HuH-7.5 (cell line): ENCODE measurements at places on chromosomes 6 and 20.

GRCh38 chr6:97917369-97917768 lies 634.4 kb upstream of the MMS22L start:
- DNase-seq, result no peak

DNA sequence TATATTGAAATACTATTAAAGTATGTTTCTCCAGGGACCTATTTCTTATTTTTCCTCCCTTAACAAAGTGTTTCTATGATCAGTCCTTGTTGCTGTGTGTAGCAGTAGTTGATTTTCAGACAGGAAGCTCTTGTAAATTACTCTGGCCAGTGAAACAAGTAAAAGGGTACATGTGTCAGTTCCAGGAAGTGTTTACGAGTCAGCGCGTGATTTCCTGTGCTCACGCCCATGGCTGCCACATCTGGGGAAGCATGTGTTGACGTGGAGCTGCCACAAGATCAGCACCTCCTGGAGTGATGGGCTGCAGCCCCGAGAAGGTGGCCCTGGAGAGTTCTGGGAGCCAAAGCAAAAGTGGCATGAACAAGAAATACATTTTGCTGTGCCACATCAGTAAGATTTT lies 38.6 kb upstream of the GGTLC1 start:
- no peak for DNase-seq

DNA sequence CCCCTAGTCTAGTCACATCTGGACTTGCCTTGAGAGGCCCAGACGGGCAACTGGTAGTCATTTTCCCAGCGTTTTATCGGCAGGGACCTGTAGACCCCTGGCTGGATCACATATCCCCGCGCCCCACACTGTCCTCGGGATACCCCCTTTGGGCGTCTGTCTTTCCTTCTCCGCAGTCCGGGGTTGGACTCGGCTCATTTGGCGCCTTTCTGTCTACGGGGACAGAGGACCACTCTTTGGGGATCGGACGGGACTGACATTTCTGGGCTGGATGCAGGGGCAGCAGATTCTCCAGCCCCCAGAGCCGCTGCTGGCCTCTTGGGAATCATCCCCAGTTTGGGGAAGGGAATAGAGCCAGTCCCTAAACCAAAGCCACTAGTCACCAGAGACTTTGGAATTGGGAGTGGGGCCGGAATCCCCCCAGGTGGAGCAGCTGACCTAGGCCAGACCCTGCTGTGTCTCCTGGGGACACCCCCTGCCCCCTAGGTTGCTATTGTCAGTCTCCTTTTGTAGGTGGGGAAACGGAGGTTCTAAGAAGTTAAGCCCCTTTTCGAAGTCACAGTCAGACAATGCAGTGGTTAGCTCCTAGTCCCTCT lies 734 bp downstream of the FAM110A start:
- no peak for DNase-seq

GRCh38 chr6:157107915-157108651 lies 215.2 kb downstream of the TMEM242 start:
- DNase-seq, result no peak

DNA sequence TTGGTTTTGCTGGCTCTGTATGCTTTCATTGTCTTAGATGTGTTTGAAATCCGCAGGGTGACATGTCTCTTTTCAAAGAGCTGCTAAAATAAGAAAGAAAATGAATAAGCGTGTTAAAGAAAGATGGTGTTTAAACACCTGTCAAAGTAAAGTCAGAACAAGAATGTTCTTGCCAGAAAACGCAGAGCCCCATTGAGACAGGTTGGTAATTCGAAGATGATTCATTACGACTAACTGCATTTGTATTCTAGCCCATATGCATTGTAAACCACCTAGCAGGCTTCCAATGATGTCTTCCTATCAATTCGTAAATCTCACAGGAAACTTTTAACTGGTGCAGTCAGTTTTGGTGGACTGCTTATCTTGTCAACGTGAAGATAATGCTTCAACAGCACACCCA lies 16.8 kb downstream of the PHACTR2 start:
- no peak for DNase-seq

DNA sequence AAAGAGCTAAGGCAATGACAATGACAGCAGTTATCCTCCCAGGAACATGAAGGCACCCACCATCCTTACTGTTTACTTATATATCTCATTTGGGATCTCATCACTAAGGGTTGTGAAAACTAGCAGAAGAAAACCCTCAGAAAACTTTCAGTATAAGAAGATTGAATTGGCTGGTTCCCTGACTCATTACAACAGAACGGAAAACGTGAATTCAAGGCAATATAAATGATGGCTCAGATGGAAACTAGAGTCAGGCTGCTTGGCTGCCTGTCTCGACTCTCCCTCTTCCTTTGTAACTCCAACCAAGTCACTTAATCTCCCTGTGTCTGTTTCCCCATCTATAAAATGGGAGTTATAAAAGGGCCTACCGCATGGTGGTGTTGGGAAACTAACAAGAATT lies 387.1 kb upstream of the JARID2 start:
- DNase-seq, result no peak

DNA sequence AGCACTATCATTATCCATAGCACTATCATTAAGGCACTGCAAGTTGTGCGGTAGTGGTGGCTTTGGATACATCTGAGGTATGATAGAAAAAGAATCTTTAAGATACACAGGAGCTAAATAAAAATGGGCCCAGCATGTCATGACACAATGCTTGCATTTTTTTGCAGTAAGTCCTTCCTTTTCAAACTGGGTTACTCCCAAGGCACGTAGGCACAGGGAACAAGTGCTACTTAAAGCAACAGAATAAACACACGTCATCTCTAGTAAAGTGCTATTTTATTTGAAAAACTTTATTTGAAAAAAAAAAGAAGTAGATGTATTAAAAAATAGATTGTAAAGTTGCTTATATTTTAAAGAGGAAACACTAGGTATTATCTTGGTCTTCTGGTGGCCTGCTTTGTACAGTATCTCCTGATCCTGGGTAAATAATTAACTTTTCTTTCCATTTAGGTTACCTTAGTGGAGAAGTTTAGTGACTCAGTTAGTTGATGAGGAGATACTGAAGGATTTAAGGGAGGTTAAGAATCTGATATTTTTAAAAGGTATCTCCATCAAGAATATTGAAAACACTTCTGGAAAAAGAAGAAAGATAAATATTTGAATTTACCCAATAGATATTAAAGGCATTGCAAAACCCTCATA lies 129.6 kb downstream of the EDN1 start:
- DNase-seq, result no peak

DNA sequence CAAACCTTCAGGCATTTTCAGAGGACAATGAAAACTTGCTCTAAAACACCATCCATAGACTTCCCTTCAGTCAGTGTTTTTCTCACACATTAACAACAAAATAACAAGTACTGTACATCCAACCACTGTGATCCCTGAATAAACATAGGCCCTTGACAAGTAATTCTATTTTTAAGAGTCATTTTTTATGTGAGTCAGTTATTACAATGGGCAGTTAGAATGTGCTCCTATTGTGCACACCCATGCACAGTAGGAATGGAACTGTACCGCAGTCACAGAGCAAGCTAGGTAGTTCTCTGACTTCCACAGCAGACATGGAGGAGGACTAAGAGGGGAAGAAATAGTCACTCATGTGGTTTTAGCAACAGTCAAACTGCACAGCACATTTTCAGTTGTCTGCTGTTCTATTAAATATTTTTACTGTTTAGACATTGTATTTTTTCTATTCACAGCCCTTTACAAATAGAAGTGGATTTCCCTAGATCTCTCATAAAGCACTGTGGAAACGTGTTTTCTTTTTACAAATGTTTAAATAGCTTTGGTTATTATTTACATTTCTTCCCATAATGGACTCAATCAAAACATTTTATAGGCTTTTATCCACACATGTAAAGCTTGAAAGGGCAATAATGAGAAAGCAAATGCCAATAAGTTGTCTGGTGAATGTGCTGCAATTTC lies 100.4 kb downstream of the JAG1 start:
- no peak for DNase-seq

GRCh38 chr20:31927627-31928159 lies 24.2 kb downstream of the PDRG1 start:
- no peak for DNase-seq

- no peak for DNase-seq
These were observed 36.3 kb downstream of the BANF2 start for GRCh38 chr20:17735959-17736621.

GRCh38 chr6:35139924-35140638 lies 1.1 kb downstream of the TCP11 start:
- no peak for DNase-seq

DNA sequence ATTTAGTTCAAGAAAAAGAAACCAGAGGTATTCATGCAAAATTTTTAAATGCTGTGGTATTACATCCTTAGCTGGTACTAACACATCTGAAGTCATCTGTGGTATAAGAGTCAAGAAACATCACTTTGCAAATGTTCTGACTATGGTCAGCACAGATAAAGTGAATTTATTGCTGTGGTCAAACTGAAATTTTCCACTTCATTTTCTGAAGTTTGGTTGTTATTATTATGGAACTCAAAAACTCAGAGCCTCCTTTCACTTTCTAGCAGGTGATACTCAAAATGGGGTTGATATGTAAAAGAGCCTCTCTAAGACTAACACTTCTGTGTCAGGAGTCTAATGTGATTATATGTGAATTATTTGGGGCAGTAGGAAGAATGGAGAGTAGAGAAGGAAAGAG lies 257.8 kb downstream of the RNGTT start:
- no peak for DNase-seq

- DNase-seq, result no peak
These were observed 44.9 kb upstream of the SUPT3H start for GRCh38 chr6:45422503-45423110.

GRCh38 chr6:656460-657252 lies at the start of gene HUS1B:
Gene HUS1B, minus strand, starts transcription at chr6:657100. Its CDS starts 156 bp downstream, at chr6:656944.
- no peak for DNase-seq

GRCh38 chr20:57907131-57908000 lies 197.6 kb upstream of the PMEPA1 start:
- no peak for DNase-seq

DNA sequence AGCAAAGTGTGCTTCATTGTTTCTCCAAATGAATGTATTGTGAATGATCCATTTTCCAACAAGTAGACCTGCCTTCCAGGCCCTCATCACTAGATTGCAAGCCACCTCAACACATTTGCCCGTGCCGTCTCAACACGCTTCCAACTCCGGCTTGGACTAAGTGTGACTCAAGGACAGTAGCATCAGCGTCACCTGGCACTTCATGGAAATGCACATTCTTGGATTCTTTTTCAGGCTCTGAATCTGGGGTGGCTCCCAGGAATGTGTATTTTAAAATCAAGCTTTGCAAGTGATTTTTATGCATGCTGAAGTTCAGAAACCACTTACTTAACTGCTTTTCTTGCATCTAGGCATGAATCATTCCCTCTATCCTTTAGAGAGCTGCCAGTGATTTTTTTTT lies 129.6 kb upstream of the EEF1E1 start:
- no peak for DNase-seq

DNA sequence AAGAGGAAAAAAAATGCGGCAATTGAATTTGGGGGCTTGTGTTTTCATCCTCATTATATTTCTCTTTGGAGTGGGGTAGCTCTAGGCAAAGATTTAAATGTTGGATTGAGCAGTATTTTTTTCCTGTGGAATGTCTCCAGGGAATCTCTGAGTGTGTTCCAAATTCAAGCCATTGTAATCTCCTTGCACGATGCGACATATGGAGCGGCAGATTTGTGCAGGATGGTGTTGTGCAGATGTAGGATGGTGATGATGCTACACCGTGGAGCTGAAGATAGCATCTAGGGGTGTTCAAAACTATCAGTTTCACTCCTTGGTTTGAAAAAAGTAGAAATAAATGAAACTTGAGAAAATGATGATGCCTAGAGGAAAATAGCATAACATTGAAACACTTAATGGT lies 777.5 kb upstream of the EPHA7 start:
- DNase-seq, result no peak

DNA sequence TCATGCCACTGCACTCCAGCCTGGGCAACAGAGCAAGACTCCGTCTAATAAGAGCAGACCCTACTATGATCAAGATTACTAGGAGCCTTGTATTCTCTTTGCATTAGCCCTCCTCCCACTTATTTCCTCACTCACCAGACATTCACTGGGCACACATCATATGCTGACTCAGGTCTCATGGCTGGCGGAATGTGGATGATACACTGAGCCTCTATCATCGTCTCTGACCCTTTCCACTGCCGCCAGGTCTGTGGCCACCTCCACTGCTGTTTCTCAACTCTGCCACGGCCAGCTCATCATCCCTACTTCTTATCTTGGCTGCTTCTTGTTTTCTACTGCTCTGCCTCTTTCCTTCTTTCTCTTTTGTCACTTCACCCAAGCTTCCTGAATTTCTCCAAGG lies 161.0 kb downstream of the BACH2 start:
- no peak for DNase-seq

GRCh38 chr6:166765234-166765541 lies 138.1 kb upstream of the RPS6KA2 start:
- DNase-seq, result no peak

- DNase-seq, result no peak
These were observed 143.6 kb upstream of the JARID2 start for GRCh38 chr6:15102241-15102640.

DNA sequence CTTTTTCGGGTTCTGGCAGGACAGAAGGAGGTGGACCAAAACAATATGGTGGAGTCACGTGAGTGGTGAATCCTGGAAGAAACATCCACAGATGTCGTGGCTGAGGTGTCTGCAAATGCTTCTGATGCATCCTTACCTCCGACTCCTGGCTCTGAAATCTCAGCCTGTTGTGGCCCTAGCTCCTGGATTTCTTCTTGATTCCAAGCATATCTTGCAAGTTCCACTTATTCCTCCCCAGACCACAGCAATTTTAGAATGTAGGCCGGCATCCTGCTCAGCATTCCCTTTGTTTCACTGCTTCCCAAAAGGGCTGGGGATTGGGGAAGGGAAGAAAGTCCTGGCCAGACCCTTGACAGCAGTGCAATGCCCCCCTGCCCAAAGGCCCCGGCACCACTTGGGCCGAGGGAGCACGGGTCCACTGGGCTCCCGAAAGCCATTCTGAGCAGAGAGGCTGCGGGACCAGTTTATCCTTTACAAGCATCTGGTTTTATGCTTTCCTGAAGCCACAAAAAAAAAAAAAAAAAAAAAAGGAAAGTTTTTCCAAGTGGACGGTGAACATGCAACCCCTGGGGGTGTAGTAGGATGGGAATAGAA lies 200.9 kb upstream of the RNF24 start:
- DNase-seq, result no peak

DNA sequence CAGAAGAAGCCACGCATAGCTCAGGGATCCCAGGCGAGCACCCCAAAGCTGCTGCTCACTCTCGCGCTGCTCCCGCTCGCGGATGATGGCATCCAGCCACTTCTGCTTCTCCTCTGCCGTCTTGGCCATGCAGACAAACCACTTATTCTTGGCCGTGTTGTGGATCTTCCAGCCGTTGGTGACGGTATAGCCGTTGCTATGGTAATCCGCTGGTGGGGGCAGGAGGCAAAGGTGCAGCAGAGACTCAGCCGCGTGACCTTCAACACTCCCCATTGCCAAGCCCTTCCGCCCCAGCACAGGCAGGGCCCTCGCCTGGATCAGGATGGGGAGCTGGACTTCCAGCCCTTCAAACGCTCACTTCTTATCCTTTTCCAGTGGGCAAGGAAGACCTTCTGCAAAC lies 136.9 kb downstream of the PREX1 start:
- DNase-seq, result no peak

DNA sequence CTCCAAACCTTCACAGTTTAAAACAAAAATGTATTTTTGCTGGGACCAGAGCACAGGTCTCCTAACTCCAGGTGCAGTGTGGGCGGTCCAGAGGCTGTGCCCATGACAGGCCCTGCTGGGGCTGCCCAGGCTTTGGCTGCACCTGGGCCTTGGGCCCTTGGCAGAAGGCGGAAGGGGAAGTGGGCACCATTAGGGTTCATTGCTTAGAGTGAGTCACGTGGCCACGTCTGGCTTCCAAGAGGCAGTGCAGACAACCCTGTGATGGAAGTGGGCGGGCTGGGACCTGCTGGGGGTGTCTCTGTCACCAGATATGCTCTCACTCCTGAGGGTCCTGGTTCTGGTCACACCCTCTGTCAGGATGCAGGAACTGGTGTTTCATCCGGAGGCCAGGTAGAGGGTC lies 302.2 kb downstream of the QKI start:
- DNase-seq, result no peak
